ENCODE measurements at places on chromosomes 1 and 21. TPM values are rescaled to one million over a fixed set of nuclear protein-coding genes. Genes with fewer than 3 reads are reported as not detected.

Gene TMEM201
- 5.9 TPM for total RNA-seq

Gene ABCG1
- 37.8 TPM for total RNA-seq

Gene UBE2U
- not detected for total RNA-seq

DNA sequence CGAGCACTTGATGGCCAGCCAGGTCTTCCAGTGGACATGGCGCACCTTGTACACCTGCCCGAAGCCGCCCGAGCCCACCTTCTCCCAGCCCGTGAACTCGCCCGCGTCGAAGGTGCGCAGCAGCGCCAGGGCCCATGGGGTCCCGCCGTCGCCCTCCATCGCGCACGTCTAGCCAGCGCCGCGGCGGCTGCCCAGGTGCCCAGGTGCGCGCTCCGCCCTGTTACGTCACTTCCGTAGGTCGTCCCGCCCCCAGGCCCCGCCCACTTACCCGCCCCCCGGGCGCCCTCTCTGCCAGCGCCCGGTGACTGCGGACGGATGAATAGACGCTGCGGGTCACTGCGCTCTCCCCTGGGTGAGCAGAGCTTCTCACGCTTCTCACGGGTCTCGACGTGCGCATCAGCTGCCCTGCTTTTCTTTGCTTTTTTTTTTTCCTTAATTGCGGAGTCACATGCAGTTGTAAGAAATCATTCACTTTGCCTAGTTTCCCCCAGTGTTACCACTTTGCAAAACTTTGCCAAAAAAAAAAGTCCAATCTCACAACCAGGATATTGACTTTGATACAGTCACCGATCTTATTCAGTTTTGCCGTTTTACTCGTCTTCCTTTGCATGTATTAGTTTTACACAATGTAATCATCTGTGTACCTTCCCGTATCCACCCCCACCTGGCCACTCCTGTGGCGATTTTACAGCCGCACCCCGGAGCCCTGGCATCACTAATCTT is at the start of gene RIPK4:
RIPK4 (minus strand) TSS at position 170 of the 723 bp plus-strand sequence; CDS start at position 159, 11 bp downstream.
- DNase-seq, result no peak

Gene DNM3
- 0.59 TPM for total RNA-seq

GRCh38 chr1:19445417-19446342 is 39.7 kb downstream of the CAPZB start:
- no peak for DNase-seq

Gene SERTAD4
- 1.5 TPM for total RNA-seq

- DNase-seq, result no peak
These were observed 87.7 kb downstream of the KCNJ6 start for GRCh38 chr21:37828556-37828955.

GRCh38 chr1:101310506-101310905 is 73.7 kb downstream of the S1PR1 start:
- no peak for DNase-seq

GRCh38 chr1:112702420-112703261 is 4.3 kb downstream of the RHOC start:
- no peak for DNase-seq

Gene CD101
- total RNA-seq, result 0.11 TPM

GRCh38 chr1:25765923-25766589 is 33.9 kb upstream of the SELENON start:
- no peak for DNase-seq

GRCh38 chr1:31583082-31583994 is 7.0 kb downstream of the TINAGL1 start:
- DNase-seq, result no peak

DNA sequence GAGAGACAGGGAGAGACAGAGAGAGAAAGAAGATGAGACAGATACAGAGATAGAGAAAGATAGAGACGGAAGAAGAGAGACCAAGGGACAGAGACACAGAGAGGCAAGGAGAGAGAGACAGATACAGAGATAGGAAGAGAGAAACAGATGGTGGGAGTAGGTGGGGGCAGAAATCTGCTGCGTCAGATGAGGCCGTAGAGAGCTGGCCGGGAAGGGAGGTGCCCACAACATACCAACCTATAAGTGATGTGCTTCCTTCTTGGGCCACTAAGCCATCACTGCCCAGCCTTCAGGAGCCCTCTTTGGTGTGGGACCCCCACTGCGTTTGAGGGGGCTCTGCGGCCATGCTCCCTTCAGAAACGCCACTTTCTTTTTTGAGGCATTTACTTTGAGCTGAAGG is 307.6 kb upstream of the VAMP3 start:
- DNase-seq, result no peak

Gene SELP
- 1.8 TPM for total RNA-seq
